Activated naive CD4-positive, alpha-beta T cell treated with anti-CD3 and anti-CD28 coated beads for 36 hours (primary cell): ENCODE measurements at places on chromosomes 12 and 14. TPM values are rescaled to one million over a fixed set of nuclear protein-coding genes. Genes with fewer than 3 reads are reported as not detected.

- H3K4me1 ChIP-seq: peaks cover 3% of the 10 kb centered on the region
- H3K27ac ChIP-seq: no peak overlapping the region
- no peak overlapping the region for H3K4me3 ChIP-seq
- H3K36me3 ChIP-seq: no peaks in the 10 kb centered on the region
- no peak for DNase-seq
Observed at GRCh38 chr12:15037091-15037687, 64.3 kb downstream of the PDE6H start.

- no peak for DNase-seq
- no peak overlapping the region for H3K4me3 ChIP-seq
- peaks cover 5% of the 10 kb centered on the region for H3K27me3 ChIP-seq
- H3K4me1 ChIP-seq: peaks cover 12% of the 10 kb centered on the region
- no peaks in the 10 kb centered on the region for H3K36me3 ChIP-seq
Observed at GRCh38 chr14:105368032-105368417, 30.3 kb upstream of the TEX22 start.

- H3K27ac ChIP-seq: peak overlapping the region; percentile 88
- H3K36me3 ChIP-seq: peaks cover 28% of the 10 kb centered on the region
- H3K4me1 ChIP-seq: peaks cover 61% of the 10 kb centered on the region
- DNase-seq: no peak
Observed at GRCh38 chr14:64915797-64916196, 1.5 kb downstream of the CHURC1 start.

- H3K27me3 ChIP-seq: peaks cover 7% of the 10 kb centered on the region
- no peak overlapping the region for H3K4me3 ChIP-seq
- no peaks in the 10 kb centered on the region for H3K36me3 ChIP-seq
Observed at GRCh38 chr12:22808860-22809259, 183.9 kb downstream of the ETNK1 start.

- no peak overlapping the region for H3K27ac ChIP-seq
- no peaks in the 10 kb centered on the region for H3K27me3 ChIP-seq
- no peak overlapping the region for H3K4me3 ChIP-seq
- no peaks in the 10 kb centered on the region for H3K4me1 ChIP-seq
- no peaks in the 10 kb centered on the region for H3K36me3 ChIP-seq
Observed at GRCh38 chr12:20722142-20722541, 27.0 kb downstream of the SLCO1C1 start.

- DNase-seq: no peak
- no peaks in the 10 kb centered on the region for H3K27me3 ChIP-seq
- H3K36me3 ChIP-seq: peaks cover 25% of the 10 kb centered on the region
- peaks cover 46% of the 10 kb centered on the region for H3K4me1 ChIP-seq
- H3K27ac ChIP-seq: no peak overlapping the region
Observed at GRCh38 chr14:63616015-63616414, 25.7 kb downstream of the WDR89 start.

UBC gene
- 1,036 TPM for total RNA-seq
